ENCODE measurements at places on chromosomes 6 and 20.

DNA sequence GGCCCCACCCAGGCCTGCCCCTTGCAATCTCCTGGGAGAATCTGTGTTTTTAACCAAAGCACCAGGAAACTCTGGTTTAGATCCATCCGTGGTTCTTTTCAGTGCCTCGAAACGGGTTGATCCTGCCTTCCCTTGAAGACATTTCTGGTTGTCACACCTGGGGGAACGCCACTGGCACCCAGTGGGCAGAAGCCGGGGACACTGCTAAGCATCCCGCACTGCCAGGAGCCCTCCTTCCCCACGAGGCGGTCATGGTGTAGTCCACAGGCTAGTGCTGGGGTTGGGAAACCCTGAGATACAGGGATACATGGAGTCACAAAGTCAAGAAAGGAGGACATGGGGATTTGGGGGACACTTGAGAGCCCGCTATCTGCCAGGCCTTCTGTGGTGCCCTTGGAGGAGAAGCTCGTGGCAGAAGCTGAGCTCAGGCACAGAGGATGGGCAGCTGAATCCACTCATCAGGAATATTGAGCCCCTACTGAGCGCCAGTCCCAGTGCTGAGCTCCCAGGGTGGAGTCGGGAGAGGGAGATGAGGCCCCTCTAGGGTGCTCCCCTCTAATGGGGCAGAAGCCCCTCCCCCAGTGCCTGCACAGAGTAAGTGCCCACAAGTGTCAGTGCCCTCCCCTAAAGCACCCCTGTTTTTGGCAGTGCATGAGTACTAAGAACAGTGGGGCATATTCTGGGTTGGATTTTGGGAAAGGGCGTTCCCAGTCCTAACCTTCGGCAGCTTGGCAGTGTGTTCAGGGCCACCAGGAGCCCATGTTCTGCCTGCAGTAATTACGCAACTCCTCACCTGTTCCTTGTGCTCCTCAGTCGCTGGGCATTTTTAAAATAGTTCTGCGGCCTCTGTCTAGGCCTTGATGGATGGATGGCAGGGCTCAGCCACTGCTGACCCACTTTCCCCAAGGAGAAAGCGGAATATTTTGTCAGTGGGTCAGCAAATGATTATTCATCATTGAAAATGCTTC lies 25.6 kb upstream of the PHACTR3 start:
- DNase-seq, result no peak

GRCh38 chr6:11425431-11425871 lies 112.1 kb upstream of the TMEM170B start:
- DNase-seq, result no peak

DNA sequence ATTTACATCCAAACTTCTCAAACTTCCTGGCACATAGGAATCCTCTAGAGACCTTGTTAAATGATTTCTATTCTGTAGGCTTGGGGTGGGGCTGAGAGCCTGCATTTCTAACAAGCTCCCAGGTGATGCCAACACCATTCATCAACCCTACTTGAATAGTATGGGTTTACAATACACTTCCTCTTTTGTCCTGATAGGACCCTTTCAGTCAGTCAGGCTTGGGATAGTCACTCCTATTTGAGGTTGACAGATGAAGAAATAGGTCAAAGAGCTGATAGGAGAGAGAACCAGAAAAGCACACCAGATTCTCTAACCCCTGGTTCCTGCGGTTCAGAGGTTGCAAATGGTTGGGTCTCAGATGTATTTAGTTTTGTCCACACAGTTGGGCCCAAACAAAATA lies 273.4 kb downstream of the TSHZ2 start:
- DNase-seq, result no peak

- DNase-seq, result no peak
Observed at GRCh38 chr20:62413025-62413570, 6.0 kb upstream of the CABLES2 start.

GRCh38 chr20:51586005-51586440 lies 43.5 kb upstream of the NFATC2 start:
- no peak for DNase-seq

- no peak for DNase-seq
Observed at GRCh38 chr6:45442716-45443115, 65.0 kb upstream of the SUPT3H start.

DNA sequence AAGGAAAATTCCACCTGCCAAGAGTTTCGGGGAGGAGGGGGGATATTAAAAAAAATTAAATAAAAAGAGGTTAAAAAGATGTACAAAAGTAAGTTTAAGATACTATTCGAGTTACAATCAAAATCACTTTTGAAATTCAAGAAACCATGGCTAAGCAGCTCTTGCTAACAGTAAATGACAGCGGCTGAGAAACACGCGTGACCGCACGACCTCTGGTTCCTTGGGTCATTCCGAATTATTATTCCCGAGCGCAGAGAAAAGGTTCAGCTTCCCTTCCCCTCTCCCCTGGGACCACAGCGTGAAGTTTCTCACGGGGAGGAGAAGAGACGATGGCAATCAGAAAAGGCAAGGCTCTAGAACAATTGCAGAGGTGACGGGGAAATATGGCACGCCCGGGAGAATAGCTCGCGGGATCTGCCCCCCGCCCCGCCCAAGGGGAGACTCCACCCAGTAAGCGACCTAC lies 496 bp downstream of the TMEM242 start:
- DNase-seq, result peak; percentile 69

GRCh38 chr6:29558439-29559079 lies 973 bp downstream of the UBD start:
- no peak for DNase-seq

DNA sequence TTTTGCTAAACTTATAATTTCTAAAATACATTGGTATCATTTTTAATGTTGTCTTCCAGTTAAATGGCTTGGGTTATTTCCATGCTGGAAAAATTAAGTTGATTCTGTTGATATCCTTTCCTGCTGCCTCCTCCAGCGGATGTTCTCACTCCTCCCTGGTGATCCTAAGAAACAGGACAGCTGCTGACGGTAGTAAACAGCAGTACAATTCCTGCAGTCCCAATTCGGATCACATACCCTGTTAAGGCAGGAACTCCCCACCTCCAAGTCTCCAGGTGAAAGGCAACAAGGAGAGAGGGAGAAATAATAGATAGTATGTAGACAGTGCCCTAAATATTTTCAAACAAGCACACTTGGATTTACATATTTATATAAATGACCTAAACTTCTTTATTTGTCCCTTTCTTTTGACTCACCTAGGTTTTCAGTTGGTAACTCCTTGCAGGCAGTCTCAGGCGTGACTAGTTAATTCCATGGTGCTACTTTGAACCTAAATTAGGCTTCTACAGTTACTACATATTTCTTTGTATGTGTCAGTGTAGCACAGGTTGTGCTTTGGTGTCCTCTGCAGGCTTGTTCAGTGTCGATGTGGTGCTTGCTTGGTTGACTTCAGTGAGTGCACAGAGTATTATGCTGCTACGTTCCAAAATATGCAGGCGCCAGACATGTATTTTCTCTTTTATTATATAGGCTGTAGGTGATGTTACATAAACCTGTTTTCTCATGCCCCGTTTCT lies 126.0 kb downstream of the ADGRB3 start:
- no peak for DNase-seq

GRCh38 chr20:63176034-63176426 lies 39.9 kb downstream of the YTHDF1 start:
- no peak for DNase-seq

DNA sequence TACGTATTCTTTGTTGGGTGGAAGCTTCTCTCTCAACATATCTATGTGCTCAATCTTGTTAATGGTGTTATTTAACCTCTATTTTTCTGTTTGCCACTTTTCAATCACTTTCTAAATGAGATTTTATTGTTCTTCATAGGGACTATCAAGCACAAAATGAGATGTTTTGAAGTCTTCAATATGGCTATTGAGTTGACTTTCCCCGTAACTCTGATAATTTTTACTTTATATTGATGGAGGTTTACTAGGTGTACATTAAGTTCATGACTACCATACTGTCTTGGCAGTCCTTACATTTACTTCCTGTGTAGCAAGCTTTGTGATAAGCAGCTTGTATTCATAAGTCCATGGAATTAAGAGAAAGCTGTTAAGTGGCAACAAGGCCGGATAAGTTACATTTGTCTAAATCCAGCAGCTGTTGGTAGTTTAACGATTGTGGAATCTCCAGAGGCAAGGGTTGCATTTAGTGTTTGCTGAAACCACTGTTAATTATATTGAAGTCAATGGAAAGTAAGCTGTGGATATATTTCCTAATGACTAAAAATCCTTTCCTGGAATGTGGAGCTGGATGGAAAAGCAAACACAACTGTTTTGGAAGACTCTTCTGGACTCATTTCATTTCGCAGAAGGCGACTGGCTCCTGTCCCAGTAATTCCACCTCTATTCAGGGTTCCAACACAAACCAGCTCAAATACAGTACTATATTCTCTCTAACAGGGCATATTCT lies 57.3 kb upstream of the SMIM29 start:
- no peak for DNase-seq

DNA sequence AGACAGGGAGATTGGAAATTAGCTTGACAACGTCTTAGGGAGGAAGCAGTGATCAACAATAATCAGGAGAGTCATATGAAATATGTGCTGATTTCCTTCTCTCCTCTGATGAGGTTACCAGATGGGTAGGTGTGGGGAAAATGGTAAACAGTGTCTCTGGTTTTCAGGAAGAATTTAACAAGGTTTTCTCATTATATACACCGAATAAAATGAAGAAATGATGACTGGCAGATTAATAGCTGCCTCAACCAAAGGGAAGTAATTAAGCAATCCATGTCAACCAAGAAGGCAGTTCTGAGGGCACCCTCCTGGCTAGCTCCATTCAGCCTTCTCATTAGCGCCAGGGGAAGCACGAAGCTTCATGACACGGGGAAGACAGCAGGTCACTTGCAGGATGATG lies 12.7 kb upstream of the RAMACL start:
- DNase-seq, result no peak

DNA sequence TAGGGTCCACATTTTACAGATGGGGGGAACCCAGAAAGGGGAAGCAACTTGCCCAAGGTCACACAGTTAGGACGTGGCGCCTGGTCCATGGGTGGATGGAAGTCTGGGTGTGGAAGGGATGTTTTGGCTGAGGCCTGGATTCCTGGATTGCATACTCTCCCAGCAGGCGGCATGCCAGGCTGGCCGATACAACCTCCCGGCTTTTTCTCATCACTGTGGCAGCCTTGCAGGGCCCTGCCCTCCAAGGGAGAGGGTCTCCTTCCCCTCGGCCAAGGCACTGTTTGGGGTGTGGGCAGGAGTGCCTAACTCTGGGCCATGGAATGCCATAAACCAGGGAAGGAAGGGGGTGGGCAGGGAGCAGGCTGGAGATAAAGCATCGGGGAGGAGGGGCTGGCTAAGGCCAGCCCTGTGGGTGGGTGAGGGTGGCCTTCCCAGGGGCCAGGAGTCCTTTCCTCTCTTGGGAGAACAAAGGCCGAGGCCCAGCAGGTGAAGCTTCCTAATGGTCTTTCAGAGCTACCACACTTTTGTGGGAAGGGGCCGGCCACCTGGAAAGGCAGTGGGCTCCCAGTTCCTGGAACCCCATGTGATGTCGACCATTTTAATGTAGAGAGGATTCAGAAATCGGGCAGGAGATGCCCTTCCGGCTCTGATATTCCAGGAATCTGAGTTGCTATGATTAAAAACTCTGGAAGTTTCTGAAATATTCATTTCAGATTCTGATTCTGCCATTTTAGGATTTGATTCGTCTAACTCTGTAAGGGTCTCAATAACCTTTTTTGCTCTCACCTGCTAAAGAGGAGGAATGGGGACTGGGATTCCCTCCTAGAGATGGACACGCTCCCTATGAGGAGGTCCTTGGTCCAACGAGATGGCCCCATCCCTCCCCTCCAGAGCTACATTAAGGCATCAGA lies 4.2 kb downstream of the FOXS1 start:
- DNase-seq, result no peak

DNA sequence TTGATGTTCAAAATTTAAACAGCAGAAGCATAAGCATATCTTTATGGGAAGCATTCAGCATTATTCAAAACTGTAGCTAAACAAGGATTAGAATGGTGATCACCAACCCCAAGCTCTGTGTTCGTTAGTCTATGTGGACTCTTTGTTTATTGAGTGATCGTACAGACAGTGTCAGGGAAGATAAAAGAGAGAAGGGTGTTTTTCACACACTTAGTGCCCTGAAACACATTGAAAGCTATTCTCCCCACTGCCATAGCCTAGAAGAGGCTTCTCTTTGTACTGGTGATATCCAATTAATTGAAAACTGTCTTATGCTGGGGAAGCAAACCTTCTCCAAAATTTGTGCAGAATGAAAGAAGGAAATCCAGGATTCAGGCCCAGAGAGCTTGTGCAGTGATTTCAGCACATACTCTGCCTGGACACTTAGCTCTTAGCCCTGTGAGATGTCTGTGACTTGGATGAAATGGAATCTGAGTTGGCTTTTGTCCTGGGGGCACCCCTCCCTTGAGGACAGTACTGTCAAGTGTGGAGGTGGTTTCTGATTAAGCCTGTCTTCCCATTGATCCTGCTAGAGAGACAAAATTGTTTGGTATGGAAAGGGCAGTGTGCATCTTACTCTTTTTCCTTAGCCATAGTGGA lies 125.7 kb upstream of the MTHFD1L start:
- no peak for DNase-seq

GRCh38 chr6:35370124-35370741 lies 27.9 kb downstream of the PPARD start:
- peak; percentile 45 for DNase-seq

DNA sequence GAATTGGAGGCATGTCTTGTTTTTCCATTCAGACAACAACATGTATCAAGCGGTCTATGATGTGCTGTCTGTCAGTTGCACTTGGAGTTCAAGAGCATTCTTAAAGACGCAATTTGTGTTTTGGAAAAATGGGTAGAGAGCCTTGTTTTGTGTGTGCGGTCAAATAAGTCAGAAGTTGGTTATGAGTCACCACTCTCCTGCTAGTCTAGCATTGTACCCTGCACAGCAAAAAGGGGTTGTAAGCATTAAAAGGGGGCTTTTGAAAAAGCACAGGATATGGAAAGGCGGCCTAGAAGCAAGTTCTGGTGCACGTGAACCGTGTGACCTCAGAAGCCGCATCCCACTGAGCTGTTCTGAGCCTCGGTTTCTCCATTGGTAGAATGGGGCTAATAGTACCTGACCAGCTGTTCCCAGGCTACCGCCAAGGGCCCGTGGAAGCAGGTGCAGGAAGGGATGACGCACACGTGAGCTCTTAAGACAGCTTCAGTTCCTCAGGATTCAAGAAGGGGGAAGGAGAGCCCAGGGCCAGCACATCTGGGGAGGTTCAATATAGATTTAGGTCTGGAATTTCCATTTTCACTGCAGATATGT lies 61.6 kb upstream of the SNX9 start:
- DNase-seq, result no peak

DNA sequence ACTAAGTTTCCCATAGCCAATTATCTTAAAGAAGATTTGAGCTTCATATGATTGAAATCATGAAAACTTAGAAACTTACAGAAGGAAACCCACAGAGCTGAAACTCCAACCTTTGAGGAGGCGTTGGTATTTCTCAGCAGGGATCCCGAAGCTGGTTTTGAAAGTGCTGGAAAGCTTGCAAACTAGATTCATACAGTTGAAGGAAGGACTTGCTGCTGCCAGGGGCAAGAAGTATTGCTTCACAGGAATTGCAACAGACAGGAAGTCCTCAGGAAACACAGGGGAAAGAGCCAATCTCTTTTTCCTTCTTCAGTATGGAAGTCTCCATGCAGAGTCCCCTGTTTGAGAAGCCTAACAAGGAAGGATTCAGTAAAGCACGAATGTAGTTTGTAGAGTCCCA lies 419.7 kb downstream of the CD109 start:
- no peak for DNase-seq

Data from activated CD4-positive, alpha-beta T cell treated with anti-CD3 and anti-CD28 coated beads, Interleukin-2, amount 50 U/mL, for 4 hours (primary cell).